Muscle of leg (tissue), 16 donors: ENCODE measurements at places on chromosomes 7 and 10.
A peak's percentile ranks its signal among the peaks of the same experiment; 100 is the strongest.

DNA sequence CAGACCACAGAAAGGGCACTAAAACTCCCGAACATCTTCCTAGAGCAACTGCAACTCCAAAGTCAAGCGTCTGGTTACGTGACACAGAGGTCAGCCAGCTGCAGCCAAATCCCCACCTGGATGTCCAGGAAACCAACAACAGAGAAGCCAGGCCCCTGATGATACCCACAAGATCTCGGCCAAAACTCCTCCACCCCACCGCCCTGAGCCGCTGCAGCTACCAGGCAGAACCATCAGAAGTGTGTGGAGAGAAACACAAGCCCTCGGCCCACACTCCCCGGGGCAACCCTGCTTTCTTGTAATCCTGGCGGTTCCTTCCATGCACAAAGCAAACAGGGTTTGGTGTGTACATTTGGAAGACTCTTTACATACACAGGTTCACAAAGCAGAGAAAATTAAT is 8.7 kb downstream of the CHST15 start:
- DNase-seq = no peak

DNA sequence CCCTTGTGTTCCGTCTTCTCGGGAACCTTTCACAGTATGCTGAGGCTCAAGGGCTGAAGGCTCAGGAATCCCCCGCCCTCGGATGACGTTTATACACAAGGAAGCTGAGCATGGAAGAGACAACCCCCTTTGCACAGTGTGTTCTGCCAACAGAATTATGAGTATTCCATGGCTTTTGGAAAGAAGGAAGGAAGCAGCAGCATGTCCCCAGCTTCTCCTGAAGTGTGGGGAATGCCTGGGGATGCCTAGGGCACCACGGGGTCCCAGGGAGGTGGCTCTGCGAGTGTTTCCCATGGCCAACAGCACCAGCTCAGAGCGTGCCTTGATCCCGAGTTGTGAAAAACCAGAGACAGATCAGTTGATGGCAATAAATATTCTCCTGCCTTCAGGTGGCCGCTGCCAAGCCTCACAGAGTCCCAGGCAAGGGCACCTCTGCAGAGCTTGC is 88.8 kb upstream of the DDC start:
- DNase-seq = peak; percentile 95

- no peak for DNase-seq
These were observed 113.1 kb downstream of the RNF32 start for GRCh38 chr7:156753630-156754029.

DNA sequence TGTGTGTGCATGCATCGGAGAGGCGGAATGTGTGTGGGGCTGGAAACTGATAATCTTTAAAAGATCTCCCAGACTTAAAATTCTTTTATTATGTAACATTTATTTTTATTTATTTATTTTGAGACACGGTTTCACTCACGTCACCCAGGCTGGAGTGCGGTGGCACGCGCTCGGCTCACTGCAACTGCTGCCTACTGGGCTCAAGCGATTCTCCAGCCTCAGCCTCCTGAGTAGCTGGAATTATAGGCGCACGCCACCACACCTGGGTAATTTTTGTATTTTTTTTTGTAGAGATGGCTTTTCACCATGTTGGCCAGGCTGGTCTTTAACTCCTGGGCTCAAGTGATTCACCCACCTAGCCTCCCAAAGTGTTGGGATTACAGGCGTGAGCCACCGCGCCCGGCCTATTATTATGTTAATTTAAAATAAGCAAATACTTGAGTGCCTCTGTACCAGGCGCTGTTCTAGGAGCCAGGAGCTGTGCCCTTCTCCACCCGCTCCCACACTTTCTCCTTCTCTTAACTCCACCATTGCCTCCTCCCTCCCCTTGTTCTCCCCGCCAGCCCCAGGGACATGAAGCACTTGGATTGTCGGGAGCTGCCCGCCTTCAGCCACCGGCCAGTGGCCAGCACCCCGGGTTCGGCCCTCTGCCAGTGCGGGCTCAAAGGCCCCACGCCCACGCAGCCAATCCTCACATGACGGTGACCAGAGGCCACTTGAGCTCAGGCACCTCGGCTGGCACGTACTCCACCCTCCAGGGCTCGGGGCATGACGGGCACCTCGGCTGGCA is 163.6 kb downstream of the DNAJB6 start:
- DNase-seq = no peak

GRCh38 chr10:73814896-73815718 is 3.7 kb upstream of the NDST2 start:
- no peak for DNase-seq

DNA sequence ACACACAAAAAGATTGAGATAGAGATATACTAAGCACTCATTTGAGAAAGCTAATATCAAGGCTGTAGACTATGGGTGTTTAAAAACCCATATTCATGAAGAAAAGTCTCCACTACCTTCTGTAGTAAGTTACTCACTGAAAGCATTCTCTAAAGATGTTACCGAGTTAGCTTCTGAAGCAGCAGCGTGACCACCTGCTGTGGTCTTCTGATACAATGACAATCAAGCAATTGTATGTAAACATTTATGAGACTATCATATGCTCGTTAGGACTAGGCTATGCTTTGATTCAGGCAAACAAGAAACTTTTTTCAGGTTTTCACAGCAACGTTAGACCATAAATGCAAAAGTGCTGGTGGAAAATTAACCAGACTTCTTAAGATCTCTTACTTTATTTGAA is 11.2 kb downstream of the RHOBTB1 start:
- no peak for DNase-seq

GRCh38 chr10:13776861-13777311 is 190.1 kb downstream of the PRPF18 start:
- no peak for DNase-seq

DNA sequence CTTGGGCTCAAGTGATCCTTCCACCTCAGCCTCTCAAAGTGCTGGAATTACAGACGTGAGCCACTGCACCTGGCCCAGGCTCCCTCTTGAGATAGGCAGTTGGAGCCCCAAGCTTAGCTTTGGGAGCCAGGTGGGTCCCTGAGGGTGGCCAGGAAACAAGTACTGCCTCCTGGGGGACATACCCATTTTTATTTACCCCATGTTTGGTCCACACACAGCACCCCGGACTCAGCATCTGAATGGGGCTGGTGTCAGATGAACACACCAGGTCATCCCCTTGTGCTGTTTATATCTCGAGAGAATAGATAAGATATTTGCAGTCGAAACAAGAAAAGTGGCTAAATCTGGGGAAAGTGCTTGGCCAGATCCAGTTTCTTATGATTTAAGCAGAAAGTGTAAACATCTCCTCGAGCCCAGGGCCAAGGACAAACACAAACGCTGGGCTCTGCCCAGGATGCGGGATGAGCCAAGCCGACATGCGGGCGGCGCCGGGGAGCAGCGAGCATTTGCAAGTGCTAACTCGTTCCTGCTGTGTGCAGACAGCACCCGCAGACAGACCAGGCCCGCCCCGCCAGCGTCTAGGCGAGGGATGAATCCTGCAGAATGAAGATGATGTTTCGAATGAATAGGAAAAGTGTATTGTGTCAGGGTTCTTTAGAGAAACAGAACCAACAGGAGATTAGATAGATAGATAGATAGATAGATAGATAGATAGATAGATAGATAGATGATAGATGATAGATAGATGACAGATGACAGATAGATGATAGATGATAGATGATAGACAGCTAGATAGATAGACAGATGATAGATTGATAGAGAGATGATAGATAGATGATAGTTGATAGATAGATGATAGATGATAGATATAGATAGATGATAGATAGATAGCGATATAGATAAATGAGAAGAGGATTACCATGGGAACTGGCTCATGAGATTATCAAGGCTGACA is 44.4 kb upstream of the OCM2 start:
- peak; percentile 2 for DNase-seq

GRCh38 chr7:1460821-1461645 is 1.8 kb upstream of the MICALL2 start:
- DNase-seq = peak; percentile 61

DNA sequence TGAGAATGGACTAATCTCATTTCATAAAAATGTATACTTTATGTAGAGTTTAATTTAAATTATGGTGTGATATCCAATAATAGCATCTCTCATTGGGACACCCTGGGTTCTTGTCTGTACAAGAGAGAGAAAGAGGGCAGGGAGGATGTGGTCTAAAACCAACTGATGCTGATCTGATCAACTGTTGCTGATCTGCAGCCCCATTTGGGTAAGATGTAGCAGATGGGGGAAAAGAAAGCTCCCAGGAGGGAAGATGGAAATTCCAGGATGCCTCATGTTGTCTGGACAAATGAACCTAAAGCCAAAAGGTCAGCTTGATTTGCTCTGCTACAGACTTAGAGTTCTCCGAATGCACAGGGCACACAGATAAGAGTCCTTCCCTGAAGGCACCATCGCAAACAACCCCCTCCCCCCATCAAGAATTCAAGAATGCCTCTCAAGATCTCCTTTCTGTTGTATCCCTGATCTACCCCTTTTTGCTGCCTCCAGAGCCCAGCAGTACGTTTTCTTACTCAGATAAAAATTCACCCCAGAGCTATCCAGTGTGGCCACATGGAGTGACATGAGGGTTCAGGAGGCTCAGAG is 171.4 kb upstream of the INHBA start:
- no peak for DNase-seq

GRCh38 chr7:107404740-107405537 is 64.9 kb upstream of the GPR22 start:
- no peak for DNase-seq

DNA sequence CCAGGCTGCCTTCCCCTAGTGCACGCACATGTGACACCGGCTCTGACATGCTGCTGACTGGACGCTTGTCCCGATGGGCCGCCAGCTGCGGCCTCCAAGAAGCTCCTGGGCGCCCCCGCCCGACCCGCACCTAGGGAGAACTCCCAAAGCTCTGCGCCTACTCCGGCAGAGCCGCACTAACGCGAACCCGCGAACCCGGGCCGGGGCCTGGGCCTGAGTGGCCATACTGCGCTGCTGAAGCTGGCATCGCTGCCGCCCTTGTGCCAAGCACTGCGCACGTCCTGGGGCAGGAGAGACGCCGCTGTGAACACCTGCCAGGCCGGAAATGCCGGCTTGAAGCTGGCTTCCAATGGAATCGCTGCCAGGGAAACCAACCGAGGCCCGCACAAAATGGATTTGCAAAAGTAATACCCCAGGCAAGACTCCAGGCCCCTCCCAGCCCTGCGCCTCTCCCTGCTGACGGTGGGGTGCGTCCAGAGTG is 85.1 kb downstream of the WASHC2A start:
- peak; percentile 5 for DNase-seq

DNA sequence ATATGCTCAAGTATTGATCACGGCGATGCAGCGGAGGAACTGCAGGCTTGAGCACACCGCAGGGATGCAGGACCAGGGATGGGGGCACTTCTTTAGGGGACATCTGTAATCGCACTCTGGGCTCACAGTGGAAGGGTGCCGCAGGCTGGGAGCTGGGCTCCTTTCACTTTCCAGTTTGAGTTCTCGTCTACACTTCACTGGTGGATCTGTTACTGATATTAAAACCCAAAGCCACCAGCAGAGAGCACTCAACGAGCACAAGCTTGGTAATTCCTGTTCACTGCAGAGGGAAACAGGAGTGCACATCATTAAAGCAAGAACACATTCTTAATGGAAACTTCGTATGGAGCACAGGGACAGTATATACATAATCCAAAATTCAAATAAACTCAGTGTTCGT is 91.3 kb downstream of the PARD3 start:
- peak; percentile 86 for DNase-seq

DNA sequence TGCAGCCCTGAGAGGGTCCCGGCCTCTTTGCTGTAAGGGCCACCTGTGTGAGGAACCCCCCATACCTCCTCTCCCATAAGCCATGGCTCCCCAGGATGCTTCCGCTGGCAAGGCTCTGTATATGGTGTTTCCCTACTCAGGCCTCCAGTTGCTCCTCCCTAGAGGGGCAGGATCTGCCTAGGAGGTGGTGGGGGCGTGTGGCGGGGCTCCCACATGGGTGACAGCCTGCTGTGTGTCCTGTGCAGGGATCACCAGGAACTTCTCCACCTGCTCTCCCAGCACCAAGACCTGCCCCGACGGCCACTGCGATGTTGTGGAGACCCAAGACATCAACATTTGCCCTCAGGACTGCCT is 25.7 kb upstream of the CSGALNACT2 start:
- DNase-seq = no peak

- DNase-seq = no peak
These were observed 106.5 kb downstream of the WDR37 start for GRCh38 chr10:1162481-1163203.

- no peak for DNase-seq
These were observed 37.0 kb upstream of the GOT1 start for GRCh38 chr10:99467236-99467999.

GRCh38 chr10:116195039-116195438 is 78.0 kb downstream of the GFRA1 start:
- no peak for DNase-seq

DNA sequence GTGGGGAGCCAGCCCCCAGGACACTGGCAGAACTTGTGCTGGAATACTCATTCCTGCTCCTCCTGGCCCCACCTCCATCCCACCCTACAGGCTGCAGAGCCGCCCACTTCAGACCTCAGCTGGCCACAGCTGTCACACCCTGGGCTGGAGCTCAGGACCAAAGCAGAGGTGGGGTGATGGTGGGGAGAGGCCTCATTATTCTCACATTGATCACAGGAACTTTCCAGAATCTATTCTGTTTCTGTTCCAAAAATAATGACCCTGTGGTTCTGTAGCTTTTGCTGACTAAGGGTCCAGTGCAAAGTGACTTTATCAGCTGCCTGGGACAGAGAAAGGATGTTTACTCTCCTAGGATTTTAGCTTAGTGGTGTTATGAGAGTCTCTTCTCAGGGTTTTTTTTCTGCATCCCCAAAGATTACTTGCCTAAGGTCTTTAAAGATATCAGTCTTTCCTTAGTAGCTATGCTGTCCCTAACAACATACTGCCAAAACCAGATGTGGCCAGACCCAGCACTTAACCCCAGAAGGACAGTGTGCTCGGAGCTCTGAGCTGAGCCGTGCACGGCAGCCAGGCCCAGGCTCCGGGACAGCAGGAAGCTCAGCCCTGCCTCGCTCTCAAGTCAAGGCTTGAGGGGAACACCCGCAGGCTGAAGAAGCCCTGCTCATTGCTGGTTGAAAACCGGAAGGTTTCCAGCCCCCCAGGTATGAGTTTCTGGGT is 223.3 kb downstream of the MLLT10 start:
- peak; percentile 69 for DNase-seq

DNA sequence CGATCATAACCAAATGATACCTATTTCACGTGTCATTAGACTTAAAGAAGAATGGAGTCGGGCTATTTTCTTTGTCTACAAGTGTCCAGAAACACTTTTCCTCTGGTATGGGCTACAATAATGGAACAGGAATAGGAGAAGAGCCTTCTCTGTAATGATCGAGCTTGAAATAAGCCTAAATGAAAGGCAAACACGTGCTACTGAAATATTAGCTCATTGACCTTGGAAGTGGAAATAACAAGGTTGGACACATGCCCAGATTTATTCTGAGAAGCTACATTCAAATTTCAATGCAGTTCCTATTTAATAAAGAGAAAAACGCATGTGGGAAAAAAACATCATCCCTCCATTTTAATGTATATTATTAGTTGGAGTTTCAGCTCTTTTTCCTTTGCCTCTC is 254.7 kb upstream of the PTER start:
- DNase-seq = peak; percentile 4

GRCh38 chr7:103921692-103922091 is 67.8 kb downstream of the RELN start:
- DNase-seq = no peak

GRCh38 chr10:31034098-31034909 is 2.6 kb upstream of the ZNF438 start:
- peak; percentile 43 for DNase-seq
